ENCODE measurements at places on chromosomes 6 and 20. TPM values are rescaled to one million over a fixed set of nuclear protein-coding genes. Genes with fewer than 3 reads are reported as not detected.
A peak's percentile ranks its signal among the peaks of the same experiment; 100 is the strongest.

DNA sequence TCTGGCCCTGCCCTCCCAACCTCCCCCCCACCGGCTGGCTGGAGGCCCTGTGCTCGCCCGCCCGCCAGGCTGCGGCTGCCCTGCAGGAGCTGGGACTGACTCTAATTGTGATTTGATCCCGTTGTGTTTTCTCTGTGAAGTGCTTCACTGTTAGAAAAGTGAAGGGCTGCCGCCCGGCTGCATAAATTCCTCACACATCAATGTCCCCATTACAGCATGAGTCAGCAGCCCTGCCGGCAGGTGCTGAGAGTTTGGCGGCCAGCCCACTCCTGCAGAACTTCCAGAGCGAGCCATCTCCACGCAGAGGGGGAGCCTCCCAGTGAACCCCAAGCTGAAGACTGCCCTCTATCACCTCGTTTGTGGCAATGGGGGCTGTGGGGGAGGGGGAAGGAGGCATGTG is 137.9 kb downstream of the DLL1 start:
- DNase-seq, result peak; percentile 27

DNA sequence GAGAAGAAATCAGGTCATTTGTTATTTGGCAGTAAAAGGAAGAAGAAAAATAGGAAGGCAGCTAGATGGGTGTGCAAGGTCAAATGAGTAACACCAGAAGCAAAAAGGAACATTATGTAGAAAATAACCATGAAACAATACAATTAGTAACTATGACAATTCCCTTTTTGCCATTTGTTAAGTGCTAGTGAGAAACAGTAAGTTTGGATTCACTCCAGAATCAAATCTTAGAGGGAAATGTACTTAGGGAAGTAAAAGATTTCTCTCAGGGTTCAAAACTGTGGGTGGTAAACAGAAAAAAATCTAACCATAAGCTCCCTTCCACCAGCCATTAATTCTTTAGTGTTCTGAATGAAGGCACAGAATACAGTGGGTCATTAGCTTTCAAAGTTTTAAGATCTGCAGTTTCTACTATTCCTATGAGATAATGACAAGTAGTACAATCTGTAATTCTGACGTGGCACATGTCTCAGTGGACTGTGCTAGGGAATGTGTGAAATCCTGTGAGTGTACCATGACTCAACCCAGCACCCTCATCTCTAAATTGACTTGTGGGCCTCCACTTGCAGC is 17.1 kb downstream of the REPS1 start:
- DNase-seq, result no peak

DNA sequence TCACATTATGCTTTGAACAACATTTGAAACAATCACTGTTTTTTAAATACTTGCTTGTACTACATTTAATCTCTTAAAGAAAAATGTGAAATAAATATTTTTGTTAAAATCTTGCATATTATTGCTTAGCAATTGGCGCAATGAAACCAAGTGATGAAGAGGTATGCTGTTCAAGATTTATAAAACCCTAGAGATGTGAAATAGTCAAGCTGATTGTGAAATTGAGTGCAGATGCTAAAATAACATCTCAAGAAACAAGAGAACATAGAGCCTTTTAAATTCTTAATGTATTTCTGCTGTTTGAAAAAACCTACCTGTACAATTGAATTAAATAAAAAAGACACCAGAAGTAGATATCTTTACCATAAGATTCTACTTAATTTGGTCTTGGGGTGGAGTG is 179.2 kb upstream of the MCHR2 start:
- no peak for DNase-seq

GRCh38 chr6:18395856-18396197 is 8.7 kb downstream of the RNF144B start:
- DNase-seq, result no peak

DNA sequence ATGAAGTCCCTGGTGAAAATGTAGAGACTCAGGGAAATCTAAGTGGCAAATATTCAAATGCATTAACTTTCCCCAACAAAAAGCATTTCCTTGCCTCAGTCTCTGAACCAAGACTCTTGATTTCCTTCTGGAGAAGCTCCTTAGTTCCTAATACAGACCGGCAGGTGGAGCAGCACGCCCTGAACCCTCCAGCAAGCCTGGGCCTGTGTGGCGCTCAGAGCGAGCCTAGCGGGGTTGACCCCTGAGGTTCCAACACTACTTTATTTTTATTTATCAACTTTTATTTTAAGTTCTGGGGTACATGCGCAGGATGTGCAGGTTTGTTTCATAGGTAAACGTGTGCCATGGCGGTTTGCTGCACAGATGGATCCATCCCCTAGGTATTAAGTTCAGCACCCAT is 50.8 kb downstream of the PACRG start:
- DNase-seq, result no peak

- DNase-seq, result peak; percentile 45
Observed at GRCh38 chr6:168102315-168102985, 23.4 kb upstream of the FRMD1 start.

Gene C2
- total RNA-seq, result 33.7 TPM

Gene SLX4IP
- 7.7 TPM for total RNA-seq

Gene WFDC10B
- total RNA-seq, result not detected
